ENCODE measurements at places on chromosomes 12 and 14. TPM values are rescaled to one million over a fixed set of nuclear protein-coding genes. Genes with fewer than 3 reads are reported as not detected.

The DPPA3 gene
- total RNA-seq = not detected

The KLRC4 gene
- not detected for total RNA-seq

The PSME1 gene
- 167 TPM for total RNA-seq

The TPH2 gene
- total RNA-seq = not detected

The LRP1-AS gene
- total RNA-seq = not detected
